ENCODE measurements at places on chromosomes 5 and 9.

DNA sequence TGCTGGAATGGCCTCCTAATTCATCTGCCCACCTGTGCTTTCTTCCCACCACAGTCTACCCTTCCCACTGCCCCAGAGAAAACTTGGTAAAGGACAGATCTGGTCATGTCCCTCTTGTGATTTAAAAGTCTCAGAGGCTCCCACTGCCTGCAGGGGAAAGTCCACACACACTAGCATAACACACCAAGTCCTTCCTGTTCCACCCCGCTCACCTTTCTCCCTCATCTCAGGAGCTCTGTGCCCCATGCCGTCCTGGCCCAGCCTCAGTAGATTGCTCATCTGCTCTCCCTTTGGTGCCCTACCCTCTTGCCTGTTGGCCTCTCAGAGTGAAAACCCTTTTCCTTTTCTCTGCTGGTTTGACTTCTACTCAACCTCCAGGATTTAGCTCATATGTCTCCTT lies 111.4 kb upstream of the MAP3K1 start:
- no peak for DNase-seq

- DNase-seq: peak; percentile 15
Observed at GRCh38 chr5:43609752-43610151, 6.8 kb downstream of the NNT start.

- no peak for DNase-seq
Observed at GRCh38 chr9:83039303-83039702, 23.6 kb downstream of the RASEF start.

DNA sequence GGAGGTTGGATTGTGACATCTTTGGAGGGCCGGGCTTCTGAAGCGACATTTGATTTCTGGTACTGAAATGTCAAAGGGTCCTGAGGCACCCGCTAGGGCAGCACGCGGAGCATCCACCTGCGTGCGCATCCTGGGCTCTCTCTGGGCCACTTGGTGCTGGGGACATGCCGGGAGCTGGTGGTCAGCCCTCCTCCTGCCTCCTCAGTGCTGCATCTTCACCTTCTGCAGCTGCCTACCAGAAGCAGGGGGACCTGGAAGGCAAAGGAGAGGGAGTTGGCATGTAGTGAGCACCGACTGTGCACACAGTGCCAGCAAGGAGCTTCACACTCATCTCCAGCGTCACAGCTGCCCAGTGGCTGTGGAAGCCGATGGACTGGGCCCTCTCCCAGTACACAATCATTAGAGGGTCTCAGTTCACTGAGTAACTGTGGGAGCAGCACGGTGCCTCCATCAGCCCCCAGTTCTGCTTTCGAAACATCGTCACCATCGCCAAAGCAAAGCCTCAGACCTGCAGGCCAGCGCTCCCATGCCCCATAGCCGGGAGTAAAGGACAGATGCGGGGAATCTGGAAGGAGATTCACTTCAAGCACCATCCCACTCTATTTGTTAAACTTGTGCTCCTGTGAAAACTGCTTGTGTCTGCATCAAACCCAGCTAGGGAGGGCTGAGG lies 138.4 kb downstream of the KCNIP1 start:
- no peak for DNase-seq

DNA sequence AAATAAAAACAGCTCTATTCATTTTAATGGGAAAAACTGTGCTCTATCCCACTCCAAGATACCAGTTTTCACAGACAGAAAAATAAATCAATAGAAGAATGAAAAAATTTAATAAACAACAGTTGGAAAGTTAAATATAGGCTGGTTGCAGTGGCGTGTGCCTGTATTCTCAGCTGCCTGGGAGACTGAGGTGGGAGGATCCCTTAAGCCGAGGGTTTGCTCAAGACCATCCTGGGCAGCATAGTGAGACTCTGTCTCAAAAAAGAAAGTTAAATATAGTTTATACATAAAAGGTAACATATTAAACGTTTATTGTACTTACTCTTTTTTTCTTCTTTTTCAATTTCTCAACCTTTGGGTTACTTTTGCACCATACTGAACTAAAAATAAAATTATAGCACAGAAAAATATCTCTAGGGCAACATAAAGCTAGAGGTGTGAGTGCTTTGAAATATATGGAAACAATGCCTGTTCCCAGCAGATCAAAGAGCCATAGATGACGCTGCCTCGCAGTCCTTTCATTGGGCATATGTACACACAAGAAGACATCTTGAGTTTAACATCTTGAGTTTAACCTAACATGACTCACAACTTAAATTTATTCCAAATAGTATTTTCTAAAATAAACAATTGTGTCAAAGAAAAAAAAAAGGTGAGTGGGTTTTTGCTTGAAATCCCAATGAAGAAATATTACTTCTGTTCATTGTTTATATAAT lies 25.7 kb upstream of the KLF9 start:
- DNase-seq: no peak

GRCh38 chr5:178434016-178434761 lies 156.0 kb downstream of the COL23A1 start:
- no peak for DNase-seq
